ENCODE measurements at places on chromosomes 5 and 9.

DNA sequence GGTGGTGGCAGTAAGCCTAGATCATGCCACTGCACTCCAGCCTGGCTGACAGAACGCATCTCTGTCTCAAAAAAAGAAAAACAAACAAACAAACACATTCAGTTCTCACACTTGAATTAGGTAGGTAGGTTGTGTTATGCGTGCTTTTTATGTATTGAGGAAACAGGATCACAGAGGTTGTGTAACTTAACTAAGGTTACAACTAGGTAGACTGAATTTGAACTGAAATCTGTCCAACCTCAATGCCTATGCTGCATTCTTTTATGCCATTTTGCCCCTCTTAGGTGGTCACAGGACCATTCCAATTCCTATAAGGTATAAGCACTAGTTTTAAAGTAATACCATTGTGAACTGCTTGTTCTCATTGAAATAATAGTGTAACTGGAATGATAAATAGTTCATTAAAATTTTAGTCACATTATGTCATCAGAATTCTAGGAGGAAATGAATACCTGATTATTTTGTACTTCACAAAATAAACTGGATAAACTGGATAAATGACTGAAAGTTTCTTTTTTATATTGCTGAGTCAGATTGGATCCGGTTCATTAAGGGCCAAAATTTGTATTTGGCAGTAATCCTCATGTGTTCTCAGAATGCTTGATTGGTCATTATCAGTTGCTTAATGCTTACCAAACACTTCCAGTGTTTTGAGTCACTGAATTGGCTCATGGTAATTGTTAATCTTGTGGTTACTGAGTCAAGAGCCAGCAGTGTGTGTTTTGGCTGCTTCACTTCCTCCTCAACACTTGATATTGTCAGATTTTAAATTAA lies 7.1 kb downstream of the UBAP1 start:
- peak; percentile 94 for DNase-seq

- peak; percentile 6 for DNase-seq
These were observed 161.5 kb upstream of the KIF2A start for GRCh38 chr5:62144401-62145022.

- DNase-seq: no peak
These were observed 488.6 kb upstream of the TRPC7 start for GRCh38 chr5:136853971-136854370.

DNA sequence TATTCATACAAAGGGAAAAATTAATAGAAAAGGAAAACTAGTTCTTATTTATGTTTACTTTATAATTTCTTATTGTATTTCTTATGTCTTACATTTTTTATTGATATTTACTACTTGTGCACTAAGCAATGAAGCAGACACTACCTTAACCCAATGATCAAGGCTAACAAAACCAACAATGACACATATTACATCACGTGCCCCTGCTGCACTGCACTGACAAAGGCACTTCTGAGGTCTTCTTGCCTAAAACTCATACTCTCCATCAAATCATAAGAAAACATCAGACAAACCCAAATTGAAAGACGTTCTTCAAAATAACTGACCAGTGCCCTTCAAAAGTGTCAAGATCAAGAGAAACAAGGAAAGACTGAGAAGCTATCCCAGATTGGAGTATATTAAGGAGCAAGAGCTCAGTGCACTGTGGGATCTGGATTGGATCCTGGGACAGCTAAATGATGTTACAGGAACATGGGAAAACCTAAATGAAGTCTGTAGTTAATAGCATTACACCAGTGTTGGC lies 230.9 kb downstream of the AUH start:
- no peak for DNase-seq

- DNase-seq: no peak
These were observed 135.4 kb downstream of the GDNF start for GRCh38 chr5:37704406-37704805.
